Germinal center (tissue), 1 donor: ENCODE measurements at places on chromosomes 3 and 15.

- DNase-seq = no peak
Observed at GRCh38 chr15:75809986-75810750, 33.1 kb upstream of the UBE2Q2 start.

- DNase-seq = no peak
Observed at GRCh38 chr3:60588806-60589205, 662.4 kb downstream of the FHIT start.

DNA sequence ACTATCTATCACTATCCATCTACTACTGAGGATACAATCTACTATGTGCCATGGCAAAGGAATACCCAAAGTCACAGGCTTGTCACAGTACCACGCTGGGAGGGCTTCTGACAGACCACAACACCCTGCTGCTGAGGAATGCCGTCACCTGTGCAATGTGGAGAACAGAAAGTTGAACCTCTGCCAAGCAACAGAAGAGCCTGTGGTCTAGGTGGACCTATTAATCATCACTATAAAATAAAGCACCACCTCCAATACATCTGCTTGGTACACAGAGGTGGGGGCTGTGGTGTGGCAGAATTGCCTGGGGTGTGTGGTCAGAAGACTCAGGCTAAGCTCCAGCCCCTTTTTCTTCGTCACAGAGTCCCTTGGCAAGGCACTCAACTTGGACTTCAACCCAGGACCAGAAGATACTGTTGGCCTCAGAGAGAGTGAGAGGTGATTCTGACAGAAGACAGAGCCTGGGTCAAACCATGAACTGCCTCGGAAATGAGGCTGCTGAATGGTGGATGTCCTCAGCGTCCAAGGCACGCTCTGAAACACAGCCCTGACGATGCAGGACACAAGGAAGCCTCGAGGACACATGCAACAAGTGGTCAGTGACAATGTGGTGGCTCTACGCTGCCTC lies 189.4 kb upstream of the CHRNA7 start:
- no peak for DNase-seq

DNA sequence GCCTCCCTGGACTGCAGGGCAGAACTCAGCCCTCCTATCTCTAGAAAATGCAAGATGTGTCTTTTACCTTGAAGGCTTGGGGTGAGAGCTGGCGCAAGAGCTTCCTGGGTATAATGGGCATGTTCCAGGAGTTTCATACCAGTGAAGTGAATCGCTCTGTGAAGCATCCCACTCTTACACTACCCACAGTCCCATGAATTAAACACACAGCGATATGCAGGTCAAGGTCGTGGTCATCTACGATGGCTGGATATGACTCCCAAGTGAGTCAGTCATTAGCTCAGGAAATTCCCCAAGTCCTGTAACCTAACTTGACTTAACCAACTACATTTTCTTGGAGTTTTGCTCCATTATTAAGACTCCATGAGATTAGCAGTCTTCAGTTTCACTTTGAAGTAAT lies 439.7 kb downstream of the NTRK3 start:
- DNase-seq = no peak

DNA sequence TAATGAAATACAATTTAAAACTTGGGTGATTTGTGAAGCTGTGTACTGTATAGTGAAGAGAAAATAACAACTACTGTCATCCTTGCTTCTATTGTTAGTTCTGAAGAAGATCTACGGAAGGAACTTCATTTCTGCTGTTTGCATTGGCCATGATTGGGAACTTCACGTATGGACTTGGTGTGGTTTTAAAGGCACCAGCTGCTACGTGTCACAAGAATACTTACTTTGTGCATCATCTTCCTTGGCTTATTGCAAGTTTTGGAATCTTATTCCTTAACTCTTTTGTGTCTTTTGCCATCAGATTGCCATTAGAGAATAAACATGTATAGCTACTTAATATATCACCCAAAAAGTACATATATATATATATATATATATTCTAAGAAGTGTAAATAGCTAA lies 75.0 kb upstream of the VEPH1 start:
- DNase-seq = no peak

- no peak for DNase-seq
Observed at GRCh38 chr15:33001926-33002325, 192.6 kb downstream of the FMN1 start.
